Fibroblast of skin of right quadriceps (primary cell): ENCODE measurements at places on chromosomes 1 and 21.
A peak's percentile ranks its signal among the peaks of the same experiment; 100 is the strongest.

DNA sequence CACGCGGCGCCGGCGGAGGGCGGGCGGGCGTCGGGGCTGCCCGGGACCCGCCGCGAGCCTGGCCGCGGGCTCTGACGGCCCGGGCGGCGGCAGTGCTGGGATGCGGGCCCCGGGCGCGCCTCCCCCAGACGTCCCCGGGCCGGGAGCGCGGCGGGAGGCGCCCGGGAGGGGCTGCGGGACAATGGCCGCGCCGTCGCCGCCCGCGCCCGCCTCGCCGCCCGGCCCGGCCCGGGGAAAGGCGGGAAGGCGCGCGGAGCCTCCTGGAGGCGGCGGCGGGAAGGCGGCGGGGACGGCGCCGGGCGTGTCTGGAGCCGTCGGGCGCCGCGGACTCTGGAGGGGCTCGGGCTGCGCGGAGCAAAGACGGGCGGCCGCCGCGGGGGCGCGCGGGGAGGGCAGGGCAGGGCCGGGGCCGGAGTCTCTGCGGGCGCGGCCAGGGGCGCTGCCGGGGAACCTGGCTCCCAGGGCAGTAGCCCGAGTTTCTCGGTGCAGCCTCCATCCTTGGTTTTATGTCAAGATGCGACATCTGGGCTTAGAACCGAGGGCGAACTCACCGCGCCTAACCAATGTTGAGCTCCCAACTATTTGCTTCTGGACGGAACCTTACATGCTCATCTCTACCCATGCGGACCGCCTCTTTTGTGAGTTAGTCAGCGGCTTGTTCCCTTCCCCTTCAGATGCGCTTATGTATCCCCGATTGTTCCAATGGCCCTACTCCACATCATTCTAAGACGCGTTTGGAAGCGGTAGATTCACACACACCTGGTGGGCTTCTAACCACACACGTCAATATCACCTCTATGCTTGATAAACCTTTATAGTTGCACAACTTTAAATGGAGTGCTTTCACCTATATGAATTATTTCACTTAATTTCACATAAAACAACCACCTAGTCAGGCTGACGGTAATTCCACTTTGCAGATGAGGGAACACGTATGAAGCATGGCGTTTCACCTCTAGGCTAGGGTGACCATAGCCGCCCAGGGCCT, 651 bp downstream of the ZBTB8A start:
- peak; percentile 40 for DNase-seq

DNA sequence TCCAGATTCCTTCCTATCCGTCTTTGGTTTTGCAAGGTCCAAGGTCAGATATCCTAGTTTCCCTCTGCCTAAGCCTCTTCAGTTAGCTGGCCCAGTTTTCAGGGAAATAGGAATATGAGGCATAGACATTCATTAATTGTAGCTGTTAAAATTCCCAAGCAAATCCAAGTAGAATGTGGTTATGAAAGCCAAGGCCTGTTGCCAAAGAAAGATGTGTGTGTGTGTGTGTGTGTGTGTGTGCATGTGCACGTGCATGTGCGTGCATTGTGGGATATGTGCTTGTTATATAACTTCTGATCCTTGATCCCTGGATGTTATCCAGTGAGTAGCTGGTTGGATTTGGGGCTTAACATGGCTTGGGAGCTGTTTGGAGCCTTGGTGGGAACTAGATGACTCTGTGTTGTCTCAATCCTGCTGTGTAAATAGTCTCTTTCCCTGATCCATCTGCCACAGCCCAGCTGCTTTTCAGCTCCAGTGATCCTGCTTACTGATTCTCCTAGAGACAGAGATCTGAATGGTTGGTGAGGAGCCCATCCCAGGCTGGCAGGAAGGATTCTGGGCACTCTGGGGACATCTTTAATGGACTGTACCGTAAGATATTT, 70.6 kb upstream of the GCLM start:
- peak; percentile 86 for DNase-seq

GRCh38 chr1:158335213-158335532, 3.8 kb upstream of the CD1B start:
- DNase-seq, result no peak

- peak; percentile 16 for DNase-seq
Measured at GRCh38 chr1:2556277-2556677, at the start of gene TNFRSF14. Gene TNFRSF14, plus strand, starts transcription at chr1:2556371. Its CDS starts 294 bp downstream, at chr1:2556665.

- peak; percentile 3 for DNase-seq
Measured at GRCh38 chr1:89310505-89310904, 37.8 kb upstream of the GBP5 start.

- no peak for DNase-seq
Measured at GRCh38 chr21:43806017-43806710, 16.8 kb downstream of the RRP1 start.

- DNase-seq, result no peak
Measured at GRCh38 chr1:43622471-43622870, 27.5 kb upstream of the KDM4A start.

- no peak for DNase-seq
Measured at GRCh38 chr1:176364236-176364905, 98.6 kb upstream of the PAPPA2 start.

DNA sequence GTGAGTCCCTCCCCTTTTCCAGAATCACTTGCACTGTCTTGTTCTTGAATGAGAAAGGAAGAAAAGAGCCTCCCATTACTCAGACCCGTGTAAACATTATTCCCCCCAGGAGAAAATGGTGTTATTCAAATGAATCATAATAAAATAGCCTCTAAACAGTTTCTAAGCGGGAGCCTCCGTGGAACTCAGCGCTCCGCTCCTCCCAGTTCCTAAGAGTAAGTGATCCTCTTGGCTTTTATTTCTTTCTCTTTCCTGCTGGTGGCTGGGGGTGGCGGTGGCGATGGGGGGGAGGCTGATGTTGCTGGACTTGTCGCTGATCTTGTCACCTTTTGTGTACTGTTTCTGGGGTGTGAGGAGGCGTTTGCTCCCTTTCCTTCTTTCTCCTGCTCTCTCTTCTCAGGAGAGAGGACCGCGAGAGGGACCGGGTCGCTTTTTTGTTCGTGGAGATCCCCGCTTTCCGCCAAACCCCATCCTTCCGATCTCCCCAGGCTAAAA, 781 bp downstream of the PROX1 start:
- DNase-seq, result no peak

- peak; percentile 30 for DNase-seq
Measured at GRCh38 chr1:54227091-54227602, 27.2 kb downstream of the MRPL37 start.

DNA sequence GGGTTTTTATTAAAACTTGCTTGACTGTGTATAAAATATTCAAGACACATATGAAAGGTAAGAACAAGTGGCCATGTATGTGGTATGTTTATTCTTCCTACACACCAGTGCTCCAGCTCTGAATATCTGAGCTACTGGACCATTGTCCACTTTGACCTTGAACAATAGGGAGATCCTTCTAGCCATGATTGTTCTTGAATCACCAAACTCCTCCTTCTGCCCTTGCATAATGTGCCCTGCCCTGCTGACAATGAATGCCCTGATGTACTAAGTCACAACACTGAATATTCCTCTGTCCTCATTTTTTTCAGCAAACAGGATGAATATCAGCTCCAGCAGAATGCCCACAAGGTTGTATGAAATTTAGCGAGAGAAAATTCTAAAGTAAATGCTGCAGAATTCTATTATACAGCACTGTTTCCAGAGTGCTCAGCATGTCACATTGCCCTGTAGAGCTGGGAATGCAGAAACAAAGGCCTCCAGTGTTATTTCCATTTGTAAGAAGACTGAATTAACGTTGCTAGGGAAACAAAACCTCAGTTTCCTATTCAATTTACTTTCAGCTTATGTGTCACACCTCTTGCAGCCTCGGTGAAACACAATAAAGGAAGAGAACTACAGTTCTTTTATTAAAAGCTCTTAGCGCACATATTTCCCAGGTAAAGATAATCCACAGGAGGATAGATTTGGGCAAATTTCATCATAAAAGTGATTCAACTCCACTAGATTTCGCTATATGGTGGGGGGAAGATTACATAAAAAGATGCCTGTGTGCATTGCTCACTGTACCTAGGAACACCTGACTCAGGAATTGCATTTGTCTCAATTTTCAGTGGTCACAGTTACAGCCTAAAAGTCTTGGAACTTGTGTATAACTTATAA, 187.4 kb upstream of the ATP1B1 start:
- DNase-seq, result no peak

DNA sequence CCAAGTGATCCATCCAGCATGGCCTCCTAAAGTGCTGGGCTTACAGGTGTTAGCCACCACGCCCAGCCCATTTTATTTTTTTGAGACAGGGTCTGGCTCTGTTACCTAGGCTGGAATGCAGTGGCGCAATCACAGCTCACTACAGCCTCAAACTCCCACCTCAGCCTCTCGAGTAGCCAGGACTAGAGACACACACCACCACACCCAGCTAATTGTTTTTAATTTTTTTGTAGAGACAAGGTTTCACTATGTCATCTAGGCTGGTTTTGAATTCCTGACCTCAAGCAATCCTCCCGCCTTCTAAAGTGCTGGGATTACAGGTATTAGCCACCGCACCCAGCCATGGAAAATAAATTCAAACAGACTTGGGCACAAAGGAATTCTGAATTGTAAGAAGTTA, 31.9 kb downstream of the PUM1 start:
- DNase-seq, result no peak

DNA sequence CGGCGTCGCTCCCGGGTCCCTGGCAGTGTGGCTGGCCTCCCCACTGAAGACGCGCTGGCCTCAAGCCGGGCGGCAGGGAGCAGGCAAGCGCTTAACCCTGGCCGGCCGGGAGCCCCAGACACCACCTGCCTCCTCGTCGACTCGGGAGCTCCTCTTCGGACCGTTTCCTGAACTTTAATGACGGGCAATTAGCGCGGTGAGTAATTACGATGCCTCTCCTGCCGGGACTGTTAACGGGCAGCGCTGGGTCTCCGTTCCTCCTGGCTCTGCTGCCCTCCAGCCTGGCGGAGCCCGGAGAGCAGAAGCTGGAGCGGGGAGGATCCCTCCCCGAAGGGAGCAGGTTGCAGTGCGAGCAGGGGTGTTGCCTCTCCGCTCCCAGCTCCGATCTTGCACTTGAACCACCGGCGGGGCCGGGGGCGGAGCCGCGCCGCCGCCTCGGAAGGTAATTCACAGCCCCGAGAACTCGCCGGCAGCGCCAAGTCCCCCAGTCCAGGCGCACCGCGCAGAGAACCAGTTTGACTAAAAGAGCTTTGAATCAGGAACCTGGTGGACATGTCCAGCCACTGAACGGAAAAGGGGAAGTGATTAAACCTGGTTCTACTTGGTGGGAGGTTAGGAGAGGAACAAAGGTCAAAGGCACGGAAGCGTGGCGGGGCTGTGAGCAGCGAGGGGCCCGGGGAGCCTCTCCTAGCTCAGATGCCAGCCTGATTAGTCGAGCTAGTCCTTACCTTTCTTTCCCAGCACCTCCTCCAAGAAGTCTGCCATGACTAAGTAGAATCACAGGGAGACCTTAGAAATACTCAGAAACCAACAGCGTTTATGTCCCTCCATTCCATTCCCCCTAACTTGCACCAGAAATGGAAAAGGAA, 18.3 kb upstream of the PLEKHA6 start:
- no peak for DNase-seq

DNA sequence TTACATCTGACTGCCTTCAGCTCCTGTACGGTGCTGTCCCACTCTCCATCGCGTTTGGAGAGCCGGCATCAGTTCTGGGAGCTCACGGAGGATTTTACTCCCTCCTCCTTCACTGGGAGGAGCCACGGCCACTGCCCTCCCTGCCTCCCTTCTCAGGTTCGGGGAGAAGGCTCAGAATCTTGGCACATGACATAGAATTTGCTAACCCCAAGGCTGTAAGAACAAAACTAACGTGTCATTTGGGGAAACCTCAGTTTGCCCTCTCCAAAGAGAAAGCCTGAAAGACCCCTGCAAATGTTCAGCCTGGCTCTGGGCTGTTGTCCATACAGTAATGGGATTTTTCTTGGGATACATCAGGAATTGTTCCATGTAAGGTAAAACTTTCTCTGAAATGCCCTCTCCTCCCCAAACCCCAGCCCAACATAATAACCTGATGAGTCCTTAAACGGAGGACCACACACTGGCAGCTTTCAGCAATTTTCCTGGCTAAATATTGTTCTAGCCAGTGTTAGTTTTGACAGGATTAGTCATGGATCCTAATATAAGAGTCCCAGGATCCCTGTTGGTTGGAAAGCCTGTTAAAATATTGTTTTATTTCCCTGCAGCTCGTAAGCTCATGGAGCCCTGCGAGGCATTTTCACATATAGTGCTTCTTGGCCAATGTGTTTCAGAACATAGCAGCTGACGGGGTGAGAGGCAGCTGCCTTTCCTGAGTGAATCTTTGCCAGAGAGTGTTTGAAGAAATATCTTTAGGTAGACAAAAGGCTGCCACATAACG, 98.8 kb downstream of the RHOU start:
- DNase-seq, result peak; percentile 23

- no peak for DNase-seq
Measured at GRCh38 chr1:24343412-24344089, 24.4 kb downstream of the GRHL3 start.

GRCh38 chr1:234533975-234534876, 55.2 kb upstream of the TARBP1 start:
- DNase-seq, result peak; percentile 100

DNA sequence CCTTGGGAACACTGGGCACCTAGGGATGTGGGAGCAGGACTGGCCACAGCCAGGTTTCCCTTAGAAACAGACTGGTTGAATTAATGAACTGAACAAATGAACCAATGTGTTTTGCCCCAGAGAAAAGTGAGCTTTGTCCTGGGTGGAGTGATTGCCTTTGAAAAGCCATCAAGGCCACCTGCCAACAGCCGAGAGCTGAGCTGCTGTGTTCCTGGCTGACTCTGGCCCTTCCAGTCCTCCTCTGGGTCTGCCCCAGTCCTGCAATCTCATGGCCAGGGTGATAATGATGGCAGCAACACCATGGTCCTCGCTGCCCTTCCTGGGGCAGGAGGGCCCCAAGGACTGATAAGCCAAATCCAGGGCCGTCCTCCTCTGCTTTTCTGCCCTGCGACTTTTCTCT, 18.2 kb upstream of the GJA9 start:
- no peak for DNase-seq

GRCh38 chr1:18794561-18794960, 64.9 kb downstream of the TAS1R2 start:
- no peak for DNase-seq

- no peak for DNase-seq
Measured at GRCh38 chr1:119799599-119800177, 11.6 kb downstream of the REG4 start.

DNA sequence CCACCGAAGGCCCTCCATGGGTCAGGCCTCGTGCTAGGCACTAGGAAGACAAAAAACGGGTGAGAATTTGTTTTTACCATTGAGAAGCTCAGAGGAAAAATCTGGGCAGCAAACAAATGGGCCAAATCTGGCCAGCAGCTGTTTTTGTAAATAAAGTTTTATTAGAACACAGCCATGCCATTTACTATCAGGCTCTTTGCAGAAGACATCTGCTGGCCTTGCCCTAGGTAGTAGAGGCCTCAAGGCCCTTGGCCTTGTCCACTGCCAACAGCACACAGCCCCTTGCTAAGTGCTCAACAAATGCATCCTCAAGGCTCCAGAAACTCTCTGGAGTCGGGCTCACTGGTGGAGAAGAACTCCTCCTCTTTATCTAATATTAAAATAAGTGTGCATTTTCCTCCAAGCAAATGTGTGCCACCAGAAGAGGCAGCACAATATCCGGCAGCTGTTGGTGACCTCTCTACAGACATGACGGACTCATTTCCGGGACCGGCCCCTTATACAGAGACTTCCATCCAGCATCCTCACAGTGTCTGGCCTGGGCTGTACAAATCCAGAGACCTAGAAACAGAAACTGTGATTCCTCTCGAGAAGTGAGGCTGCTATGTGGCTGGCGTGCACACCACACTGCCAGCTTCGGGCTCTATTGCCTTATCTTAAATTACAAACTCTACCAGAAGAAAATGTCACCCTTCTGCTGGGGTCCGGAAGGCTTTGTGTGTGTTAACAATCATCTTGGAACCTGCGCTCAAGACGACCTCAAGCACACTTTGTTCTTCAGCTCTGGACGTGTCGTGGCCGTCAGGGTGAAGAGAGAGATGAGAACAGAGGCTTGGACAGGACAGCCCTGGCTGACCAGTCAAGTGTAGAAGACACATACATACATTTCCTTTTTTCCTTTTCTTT, 203.9 kb downstream of the TOMM20 start:
- DNase-seq, result no peak
